Esophagus mucosa (tissue), 1 donor: ENCODE measurements at places on chromosomes 16 and 17.

DNA sequence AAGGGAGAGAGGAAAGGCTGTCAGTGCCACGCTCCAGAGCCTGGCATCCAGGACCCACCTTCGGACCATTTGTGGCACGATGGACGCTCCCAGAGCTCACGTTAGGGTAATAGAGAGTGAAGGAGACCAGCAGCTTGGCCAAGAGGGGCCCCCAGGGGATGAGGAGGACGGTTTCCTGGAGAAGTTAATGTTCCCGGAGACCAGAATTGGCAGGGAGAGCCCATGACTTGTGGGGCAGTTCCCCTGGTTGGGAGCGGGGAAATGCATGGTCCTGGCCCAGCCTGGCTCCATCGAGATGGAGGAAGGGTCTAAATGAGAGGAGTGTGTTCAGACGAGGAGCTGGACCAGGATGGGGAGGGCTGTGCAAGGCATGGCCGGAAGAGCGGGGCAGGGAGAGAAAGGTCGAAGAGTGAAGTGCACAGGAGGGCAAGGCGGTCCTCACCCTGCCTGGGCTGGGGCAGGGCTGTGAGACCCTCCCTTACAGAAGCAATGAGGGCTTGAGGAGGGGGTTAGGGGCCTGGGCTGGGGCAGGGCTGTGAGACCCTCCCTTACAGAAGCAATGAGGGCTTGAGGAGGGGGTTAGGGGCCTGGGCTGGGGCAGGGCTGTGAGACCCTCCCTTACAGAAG lies 2.9 kb upstream of the HIC1 start:
- no peak for ATAC-seq

GRCh38 chr16:28289048-28289447 lies 3.3 kb upstream of the SBK1 start:
- no peak for ATAC-seq

GRCh38 chr17:47983492-47984223 lies 12.7 kb downstream of the CDK5RAP3 start:
- no peak for ATAC-seq

DNA sequence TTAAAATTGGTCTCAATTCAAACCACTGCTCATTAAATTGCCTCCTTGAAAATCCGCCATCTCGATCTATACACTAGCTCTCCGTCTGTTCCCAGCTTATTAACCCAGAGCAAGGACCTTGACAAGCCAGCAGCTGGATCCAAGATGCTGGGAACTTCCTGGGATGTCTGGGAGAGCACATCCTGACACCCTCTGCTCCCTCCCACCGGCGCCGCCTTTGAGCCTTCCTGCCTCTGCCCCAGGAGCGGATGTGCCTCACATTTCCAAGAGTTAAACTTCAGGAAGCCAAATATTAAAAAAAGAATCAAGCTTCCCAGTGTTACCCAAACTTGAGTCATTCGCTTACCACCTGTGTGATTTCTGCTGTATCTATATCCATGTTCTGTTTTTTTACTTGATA lies 107.9 kb downstream of the HAPSTR1 start:
- no peak for ATAC-seq

DNA sequence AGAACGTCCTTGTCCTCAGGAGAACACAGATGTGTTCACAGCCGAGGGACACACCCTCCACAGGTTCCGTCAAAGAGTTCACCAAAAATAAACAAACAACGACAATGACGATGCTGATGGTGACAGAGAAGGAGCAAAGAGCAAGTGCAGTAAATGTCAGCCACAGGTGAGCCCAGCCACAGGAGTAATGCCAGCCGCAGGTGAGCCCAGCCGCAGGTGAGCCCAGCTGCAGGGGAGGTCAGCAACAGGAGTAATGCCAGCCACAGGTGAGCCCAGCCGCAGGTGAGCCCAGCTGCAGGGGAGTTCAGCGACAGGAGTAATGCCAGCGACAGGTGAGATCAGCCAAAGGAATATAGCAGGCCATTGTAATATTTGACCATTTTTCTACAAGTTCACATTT lies 315.2 kb downstream of the FOXL1 start:
- ATAC-seq = no peak

DNA sequence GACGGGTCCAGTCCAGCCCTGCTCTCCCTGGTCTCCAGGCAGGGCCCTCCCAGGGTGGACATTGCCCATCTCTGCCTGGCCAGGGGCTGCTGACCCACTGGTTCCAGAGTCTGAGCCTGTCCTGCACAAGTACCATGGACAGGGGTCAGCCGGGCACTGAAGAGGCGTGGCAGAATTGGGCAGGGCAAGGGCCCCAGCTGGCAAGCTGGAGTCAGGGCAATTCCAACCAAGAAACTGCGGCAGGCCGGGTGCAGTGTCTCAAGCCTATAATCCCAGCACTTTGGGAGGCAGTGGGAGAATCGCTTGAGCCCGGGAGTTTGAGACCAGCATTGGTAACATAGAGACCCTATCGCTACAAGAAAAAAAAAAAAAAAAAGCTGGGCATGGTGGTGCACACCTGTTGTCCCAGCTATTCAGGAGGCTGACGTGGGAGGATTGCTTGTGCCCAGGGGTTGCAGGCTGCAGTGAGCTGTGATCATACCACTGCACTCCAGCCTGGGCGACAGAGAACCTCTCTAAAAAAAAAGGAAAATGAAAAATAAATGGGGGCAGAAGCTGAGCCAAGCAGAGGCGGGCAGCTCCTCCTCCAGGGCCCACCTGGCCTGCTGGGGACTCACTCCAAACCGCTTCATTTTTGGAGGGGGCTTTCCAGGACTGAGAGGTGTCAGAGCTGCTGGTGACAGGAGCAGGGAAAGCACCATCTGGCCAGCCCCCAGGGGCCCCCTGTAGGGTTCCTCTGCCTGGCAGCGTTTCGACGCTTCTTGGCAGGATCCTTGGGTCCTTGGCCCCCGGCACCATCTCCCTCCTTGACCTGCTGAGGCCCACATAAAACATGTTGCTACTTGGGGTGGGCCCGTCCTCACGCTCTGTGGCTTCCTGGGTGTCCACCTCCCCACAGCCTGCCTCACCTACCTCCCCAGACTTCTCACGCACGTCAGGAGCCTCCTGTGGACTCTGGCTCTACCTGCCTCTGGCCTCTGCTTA lies 2.9 kb upstream of the MAFG start:
- ATAC-seq = no peak

GRCh38 chr17:67431249-67432015 lies 54.4 kb downstream of the PITPNC1 start:
- peak; percentile 69 for ATAC-seq

GRCh38 chr17:66518677-66519076 lies 216.3 kb downstream of the PRKCA start:
- no peak for ATAC-seq

DNA sequence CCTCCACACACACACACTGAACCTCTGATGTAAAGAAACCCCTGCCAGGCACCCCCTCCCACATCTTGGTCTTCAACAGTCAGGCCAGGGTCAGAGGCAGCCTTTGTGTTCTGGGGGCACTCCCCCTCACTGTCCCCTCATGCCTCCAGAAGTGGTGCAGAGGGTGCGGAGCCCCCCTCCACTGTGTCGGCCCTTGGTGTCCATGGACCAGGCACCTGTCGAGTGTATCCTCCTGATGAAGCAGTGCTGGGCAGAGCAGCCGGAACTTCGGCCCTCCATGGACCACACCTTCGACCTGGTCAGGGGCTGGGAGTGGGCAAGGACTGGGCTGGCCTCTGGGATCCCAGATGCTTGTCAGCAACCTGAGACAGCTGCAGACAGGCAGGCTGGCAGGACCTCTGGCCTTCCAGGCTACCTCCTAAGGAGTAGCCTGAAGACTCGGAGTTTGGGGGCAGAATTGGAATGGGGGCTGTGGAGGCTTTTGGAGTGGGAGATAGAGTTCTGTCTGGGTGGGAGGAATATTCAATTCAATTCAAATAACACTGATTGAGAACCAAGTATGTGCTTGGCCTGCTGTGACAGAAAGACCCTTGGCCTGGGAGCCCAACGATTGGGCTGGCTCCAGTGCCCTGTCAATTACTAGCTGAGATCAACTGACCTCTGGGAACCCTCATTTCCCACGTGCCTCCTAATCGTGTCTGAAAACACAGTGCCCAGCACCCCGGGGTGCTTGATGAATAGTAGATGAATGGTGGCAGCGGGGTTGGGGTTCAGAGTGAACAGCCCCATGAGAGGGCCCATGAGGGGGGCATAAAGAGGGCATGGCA lies 11.5 kb downstream of the GUCY2D start:
- ATAC-seq = no peak

DNA sequence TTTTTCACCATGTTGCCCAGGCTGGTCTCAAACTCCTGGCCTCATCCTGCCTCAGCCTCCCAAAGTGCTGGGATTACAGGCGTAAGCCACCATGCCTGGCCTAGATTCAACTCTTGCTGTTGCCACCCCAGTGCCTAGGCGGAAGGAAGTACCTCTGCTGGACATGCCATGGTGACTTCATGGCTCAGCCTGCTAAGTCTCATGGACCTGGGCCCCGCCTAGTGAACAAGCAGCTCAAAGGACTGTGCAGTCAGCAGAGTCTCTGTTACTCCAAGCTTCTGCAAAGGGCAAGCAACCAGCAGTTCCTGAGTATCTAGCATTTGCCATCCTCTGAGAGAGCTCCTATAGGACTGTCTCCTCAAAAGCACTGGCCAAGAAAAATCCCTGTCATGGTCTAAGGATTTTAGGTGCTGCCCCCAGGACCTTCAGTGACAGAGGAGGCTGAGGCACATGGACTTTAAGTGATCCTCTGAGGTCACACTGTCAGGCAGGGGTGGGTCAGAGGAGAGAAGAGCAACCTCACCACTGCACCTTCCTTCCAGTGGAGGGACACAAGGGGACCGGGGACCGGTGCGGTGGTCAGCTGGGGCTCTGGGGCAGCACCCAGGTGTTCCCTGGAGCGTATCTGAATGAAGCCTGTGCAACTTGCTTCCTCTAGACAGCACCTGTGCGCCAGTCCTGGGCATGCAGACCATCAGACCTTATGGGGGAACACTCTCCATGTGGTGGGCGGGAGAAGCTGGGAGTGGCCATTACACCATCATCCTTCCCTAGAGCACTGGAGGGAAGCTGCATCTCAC lies 71.3 kb downstream of the IL21R start:
- peak; percentile 68 for ATAC-seq

- no peak for ATAC-seq
Observed at GRCh38 chr16:64977206-64977920, 144.5 kb downstream of the CDH11 start.

DNA sequence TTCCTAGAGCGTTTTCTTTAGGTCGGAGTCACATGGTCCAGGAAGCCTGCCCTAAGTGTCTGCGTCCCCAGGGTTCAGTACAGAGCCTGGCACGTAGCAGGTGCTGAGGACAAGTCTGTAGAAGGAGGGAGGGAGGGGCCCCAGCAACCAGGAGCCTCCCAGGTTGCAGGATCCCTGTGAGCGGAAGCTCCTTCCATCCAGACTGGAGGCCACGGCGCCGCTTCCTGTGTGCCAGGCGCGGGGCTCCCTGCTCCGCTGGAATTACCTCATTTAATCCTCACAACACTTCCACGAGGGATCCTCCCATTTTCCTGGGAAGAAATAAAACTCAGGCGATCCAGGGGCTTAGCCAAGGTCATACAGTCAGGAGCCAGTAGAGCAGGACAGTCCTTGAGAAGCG lies 22.1 kb downstream of the TRARG1 start:
- no peak for ATAC-seq

- no peak for ATAC-seq
Observed at GRCh38 chr16:31461921-31462804, 2.9 kb downstream of the ARMC5 start.

DNA sequence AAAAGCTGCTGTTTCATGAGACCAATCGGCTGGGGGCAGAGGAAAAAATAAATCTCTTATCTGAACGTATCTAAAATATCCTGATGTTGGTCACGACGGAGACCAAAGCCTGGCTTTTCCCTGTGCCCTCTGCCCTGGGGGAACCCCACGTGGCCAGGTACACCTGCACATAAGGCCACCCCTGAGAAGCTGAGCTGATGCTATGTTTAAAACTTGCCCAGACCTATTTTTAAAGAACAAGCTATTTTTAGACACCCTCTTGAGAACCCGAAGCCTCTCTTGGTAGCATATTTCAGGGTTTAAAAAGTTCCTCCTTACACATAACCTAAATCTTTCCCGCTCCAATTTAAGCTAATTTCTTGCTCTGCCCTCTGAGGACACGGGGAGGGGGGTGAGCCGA lies 210.4 kb downstream of the GSG1L start:
- ATAC-seq = no peak

DNA sequence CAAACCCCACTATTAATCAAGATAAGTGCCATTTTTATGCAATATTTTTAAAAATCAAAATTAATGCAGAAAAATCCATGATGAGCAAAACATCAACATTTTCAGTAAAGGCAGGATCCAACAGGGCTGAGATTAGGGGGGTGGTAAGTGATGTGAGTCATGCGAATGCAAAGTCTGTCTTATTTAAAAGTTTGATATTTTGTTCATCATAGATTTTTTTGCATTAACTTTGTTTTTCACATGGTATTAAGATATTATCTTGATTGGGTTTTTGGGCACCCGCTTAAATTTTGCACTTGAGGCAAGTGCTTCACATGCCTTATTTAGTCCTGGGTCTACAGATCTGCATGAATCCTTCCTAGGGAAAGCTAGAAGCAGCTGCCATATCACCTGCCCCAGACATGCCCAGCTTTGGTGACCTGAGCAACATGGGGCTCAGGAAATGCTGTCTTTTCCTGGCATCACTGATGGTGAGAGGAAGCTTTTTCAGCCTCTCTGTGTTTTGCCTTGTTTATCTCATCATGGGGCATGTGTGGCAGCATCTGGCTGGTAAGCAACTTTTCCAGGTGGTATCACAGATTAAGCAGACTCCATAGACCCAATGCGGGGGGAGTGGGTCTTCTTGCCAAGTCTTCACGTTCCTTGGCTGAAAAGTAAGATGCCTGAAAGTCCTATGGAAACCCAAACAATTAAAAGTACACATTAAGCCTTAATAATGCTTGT lies 57.6 kb upstream of the NFAT5 start:
- ATAC-seq = no peak

DNA sequence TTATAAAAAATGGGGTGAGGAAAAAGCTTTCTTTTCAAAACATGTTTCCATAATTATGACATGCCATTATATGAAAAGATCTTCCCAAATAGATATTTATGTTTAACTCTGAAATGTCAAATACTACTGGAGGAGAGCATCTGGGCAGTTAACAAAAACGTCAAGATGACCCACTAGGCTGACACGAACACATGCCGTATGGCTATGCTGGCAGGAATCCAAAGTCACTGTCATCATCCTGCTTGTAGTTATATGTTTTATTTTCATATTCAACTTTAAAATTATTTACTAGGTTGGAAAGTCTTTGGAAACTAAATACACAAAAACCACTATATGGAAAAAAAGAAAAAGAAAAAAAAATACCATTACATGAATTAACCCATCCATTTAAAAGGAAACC lies 27.3 kb downstream of the ANKFY1 start:
- no peak for ATAC-seq
